Right renal pelvis (tissue), 4 donors: ENCODE measurements at places on chromosomes 1 and 21. TPM values are rescaled to one million over a fixed set of nuclear protein-coding genes. Genes with fewer than 3 reads are reported as not detected.

MCOLN3 gene
- polyA plus RNA-seq, result 7.5 TPM

RHCE gene
- polyA plus RNA-seq, result 1.3 TPM

GIPC2 gene
- polyA plus RNA-seq, result 23.5 TPM

ACOT7 gene
- 30.9 TPM for polyA plus RNA-seq

LIPI gene
- 0.33 TPM for polyA plus RNA-seq

PADI1 gene
- not detected for polyA plus RNA-seq

MX2 gene
- 1.5 TPM for polyA plus RNA-seq

CELF3 gene
- 0.56 TPM for polyA plus RNA-seq

LRRN2 gene
- polyA plus RNA-seq, result 13.4 TPM

CLEC20A gene
- polyA plus RNA-seq, result 0.35 TPM

CRABP2 gene
- polyA plus RNA-seq, result 106 TPM

HFM1 gene
- 8.0 TPM for polyA plus RNA-seq

ARHGEF16 gene
- polyA plus RNA-seq, result 16.1 TPM

DNA sequence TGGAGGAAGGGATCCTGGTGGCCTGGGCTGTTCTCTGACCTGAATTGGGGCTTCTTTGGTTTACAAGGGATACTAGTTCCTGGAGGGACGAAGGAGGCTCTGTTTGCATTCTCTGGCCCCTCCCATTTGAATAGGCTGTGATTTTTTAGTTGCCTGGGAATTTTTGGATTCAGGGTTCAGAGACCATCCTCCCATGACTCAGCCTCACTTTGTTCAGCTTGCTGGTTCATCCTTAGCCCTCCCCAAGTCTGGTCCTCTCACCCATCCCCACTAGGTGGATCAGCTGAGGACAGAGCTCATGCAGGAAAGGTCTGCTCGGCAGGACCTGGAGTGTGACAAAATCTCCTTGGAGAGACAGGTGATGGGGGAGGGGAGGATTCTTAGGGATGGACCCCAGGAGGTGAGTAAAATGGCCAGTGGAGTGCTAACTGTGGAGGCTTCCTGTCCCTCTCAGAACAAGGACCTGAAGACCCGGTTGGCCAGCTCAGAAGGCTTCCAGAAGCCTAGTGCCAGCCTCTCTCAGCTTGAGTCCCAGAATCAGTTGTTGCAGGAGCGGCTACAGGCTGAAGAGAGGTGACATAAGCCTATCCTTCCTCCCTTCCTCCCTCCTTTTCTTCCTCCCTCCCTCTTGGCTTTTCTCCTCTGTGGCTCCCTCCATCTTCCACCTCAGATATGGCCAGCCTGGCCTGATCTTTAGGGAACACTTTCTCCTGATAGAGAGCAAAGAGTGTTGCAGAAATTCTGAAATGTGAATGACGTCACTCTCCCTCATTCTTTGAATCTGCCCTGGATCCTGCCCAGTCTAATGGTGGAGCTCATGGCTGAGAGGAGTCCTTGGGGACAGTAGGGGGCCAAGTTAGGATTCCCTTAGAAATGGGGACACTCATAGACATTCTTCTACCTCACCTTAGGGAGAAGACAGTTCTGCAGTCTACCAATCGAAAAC, 4.5 kb upstream of the TUFT1 start:
- no peak for DNase-seq

- no peak for DNase-seq
Observed at GRCh38 chr1:61247881-61248752, 165.8 kb downstream of the NFIA start.

GRCh38 chr1:224054012-224054411, 59.9 kb upstream of the FBXO28 start:
- DNase-seq, result no peak

DNA sequence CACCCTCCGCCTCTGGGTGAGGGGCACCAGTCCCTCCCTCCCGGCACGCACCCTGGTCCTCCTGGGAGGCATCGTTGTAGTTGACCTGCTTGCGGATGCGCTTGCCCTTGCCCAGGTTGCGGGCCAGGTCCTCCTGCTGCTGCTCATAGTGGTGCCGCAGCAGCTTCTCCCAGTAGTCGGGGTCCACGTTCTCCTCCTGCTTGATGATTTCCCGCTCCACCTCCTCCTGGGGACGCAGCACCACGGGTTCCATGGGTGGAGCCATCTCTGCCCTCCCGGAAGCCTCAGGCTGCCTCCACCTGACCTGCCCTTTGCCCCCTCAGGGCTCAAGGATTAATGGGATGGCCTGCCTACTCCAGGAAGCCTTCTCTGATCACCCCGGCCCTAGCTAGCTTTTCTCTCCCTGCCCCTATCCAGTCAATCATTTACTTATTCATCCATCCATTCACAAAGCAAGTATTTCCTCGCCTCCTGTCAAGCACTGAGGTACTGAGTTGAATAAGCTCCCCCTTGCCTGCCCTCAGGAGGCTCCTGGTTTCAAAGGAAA, 53.5 kb downstream of the CHD5 start:
- no peak for DNase-seq

DNA sequence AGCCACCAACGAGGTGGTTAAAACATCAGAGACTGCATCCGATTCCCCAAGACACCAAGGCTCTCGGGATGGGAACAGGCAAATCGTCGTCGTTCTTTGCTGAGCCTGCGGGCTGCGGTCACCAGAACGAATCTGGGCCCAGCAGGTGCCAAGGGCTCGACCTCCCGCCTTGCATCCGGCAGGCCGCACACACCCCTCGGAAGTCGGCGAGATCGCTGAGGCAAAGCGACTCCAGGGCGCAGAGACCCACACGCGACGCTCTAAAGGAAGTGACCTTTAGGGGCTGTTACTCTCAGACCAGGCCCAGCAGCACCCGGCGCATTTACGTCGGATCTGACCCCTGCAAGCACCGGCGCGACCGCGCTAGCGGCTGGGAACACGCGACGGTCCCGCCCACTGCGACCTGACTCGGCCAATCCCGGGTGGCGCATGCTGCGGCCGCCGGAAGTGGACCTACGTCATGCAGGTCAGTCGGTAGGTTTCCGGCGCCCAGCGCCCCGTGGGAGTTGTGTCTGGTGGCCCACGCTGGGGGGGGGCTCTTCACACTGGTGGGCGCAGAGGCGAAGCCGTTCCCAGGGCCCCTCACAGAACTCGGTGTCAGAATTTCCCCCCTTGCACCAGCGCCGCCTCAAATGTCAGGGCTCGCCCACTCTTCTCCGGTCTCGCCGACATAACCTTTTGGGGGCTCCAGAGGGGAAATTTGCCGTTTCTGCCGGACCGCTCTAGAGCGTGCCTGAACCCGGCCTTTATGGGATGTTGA, 7.5 kb upstream of the PARK7 start:
- peak; percentile 75 for DNase-seq

- DNase-seq, result no peak
Observed at GRCh38 chr21:32437729-32438128, 25.2 kb downstream of the EVA1C start.

DNA sequence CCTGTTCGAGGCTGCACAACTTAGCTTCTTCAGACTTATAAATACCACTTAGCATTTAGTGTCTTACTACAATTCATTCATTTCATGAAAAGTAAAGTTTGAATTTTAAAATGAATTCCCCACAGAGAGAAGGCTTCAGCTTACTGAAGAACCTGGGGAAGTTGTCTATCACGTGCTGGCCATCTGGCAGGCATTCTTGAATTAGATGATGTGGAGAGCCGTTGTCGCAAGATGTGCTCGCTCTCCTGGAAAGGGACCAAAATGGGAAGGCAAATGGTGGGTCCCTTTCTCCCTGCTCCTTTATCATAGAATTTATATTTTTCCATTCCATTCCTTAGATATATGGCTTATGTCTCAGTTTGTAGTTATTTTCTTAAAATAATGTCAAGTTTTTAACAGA, 90.5 kb downstream of the CD247 start:
- DNase-seq, result no peak

- peak; percentile 38 for DNase-seq
Observed at GRCh38 chr1:19341201-19342061, 29.3 kb downstream of the SLC66A1 start.

DNA sequence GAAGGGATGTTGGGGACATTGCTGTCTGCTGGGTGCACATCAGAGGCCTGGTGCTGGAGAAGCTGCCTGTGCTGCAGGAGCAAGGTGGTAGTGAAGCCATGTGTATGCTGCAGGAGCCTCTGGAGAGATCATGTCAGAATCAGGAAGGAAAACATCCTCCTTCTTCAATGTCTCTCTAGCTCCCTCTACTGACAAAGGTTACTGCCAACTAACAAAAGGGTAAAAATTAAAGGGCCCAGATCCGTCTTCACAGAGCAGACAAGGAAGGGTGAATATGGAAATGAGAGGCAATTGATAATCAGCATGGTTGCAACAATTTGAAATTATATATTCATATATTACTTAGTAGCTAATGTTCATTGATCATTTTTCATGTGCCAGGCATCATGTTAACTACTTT, 32.2 kb downstream of the FAM177B start:
- no peak for DNase-seq

- DNase-seq, result no peak
Observed at GRCh38 chr1:234971586-234972297, 156.9 kb downstream of the TOMM20 start.

DNA sequence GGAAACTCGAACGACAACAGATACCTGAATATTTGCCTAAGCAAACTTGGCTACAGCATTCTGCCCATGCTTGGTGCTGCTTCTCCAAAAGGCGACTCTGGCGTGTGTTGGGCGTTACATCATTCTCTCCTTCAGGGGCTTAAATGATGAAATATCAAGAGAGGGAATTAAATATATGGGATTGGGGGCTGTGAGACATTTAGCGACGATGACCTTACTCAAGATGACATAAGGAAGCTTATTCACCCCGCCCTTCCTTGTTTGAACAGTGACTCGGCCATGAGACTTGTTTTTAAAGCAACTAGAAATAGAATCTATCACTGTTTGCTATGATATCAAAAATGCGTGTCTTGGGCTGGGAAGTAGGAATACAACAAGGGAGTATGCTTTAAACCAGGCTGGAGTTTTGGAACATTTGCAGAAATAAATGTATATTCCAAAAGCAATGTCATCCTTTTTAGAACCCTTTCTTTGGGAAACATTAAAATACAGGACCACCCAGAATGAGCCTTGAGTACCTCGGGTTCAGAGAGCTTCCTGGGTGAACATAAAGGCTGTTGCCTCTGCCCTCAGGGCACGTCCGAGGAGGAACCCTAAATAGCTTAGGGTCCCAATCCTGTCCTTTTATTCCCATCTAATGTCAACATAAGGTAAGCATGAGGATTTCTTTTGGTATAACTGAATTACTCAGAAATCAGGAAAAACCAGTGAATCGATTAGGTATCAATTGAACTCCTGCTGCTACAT, 123.3 kb upstream of the SLC45A1 start:
- no peak for DNase-seq

GRCh38 chr1:107840725-107841124, 124.3 kb downstream of the VAV3 start:
- DNase-seq, result no peak

GRCh38 chr1:242870966-242871365, 346.5 kb upstream of the PLD5 start:
- no peak for DNase-seq

DNA sequence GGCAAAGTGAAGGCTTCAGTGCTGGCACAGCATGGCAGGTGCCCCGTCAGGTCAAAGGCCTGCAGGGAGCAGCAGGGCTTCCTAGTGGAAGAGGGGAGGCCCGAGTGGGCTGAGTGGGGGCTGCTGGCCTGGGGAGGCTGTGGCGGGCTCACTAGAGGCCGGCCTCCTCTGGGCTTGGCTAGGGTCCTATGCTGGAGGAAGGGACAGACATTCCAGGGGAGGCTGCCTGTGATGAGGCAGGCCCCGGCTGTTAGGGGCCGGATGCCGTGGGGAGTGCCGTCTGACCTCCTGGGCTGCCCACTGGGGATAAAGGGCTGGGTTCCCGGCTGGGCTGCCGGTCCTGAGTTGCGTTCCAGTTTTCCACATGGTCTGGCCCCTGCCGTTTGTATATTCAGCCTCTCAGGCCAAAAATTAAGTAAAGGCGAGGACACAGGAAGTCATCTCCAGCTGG, 21.1 kb downstream of the PRXL2B start:
- DNase-seq, result no peak

DNA sequence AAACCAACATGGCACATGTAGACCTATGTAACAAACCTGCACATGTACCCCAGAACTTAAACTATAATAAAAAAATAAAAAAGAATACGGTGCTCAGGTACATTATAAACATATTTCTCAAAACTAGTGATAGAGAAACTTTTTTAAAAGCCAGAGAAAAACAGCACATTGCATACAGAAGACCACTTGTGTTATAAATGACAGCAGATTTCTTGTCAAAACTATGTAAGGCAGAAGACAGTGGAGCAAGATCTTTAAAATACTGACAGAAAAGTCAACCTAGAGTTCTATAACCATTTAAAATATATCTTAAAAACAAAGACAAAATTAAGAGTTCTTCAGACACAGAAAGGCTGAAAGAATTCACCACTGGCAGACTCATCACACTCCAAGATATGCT, 144.7 kb downstream of the NEGR1 start:
- no peak for DNase-seq

DNA sequence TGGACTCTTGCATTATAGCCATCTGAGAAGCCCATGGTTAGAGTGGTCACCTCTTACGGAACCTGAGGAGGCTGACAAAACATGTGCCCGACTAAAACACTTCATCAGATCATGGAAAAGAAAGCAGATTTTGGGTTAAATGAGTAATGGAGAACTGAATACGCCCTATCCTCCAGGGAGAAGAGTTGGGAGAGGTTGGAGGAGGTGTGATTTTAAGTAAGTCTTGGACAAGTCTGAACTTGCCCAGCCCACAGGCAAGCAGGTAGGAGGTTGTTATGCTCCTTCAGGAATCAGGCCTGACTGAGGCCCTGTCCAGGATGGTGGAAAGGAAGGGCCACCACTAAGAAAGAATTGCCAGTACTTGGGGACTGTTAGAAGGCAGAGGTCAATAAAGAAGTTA, 255.8 kb downstream of the TGFB2 start:
- no peak for DNase-seq

GRCh38 chr1:52914463-52914862, 7.1 kb downstream of the ECHDC2 start:
- DNase-seq, result no peak

- DNase-seq, result no peak
Observed at GRCh38 chr21:34046917-34047316, 26.5 kb upstream of the MRPS6 start.

DNA sequence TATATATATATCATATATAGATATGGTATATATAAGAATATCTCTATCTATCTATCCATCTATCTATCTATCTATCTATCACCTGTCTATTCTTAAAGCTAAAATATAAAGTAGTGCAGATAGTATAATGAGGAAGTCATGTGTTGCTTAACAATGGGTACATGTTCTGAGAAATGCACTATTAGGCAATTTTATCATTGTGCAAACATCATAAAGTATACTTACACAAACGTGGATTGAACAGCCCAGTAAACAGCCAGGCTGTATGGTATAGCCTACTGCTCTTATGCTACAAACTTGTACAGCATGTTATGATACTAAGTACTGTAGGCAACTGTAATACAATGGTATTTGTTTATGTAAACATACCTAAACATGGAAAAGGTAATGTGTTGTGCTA, 621.0 kb upstream of the NCAM2 start:
- DNase-seq, result no peak

DNA sequence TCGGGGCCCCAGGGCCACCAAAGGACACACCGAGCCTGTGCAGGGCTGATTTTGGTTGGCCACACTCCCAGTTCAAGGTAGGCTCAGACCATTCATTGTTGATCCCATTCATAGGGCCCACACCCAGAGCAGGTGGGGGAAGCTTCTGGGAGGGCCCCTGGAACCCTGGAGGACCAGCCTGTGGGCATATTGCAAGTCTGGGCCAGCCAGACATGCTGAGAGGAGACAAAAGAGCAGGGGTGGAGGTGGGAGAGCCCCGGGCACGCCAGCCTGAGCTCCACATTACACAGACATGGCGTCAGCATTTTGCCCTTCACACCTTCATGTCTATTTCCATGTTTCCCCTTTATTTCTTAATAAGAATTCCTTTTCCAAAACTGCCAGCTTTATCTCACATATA, 25.7 kb downstream of the PMVK start:
- no peak for DNase-seq

- DNase-seq, result no peak
Observed at GRCh38 chr1:96187020-96187419, 534.6 kb upstream of the PTBP2 start.
